ENCODE measurements at places on chromosomes 13 and 19.
A peak's percentile ranks its signal among the peaks of the same experiment; 100 is the strongest.

- DNase-seq = no peak
Measured at GRCh38 chr13:37412241-37412921, 186.2 kb downstream of the POSTN start.

DNA sequence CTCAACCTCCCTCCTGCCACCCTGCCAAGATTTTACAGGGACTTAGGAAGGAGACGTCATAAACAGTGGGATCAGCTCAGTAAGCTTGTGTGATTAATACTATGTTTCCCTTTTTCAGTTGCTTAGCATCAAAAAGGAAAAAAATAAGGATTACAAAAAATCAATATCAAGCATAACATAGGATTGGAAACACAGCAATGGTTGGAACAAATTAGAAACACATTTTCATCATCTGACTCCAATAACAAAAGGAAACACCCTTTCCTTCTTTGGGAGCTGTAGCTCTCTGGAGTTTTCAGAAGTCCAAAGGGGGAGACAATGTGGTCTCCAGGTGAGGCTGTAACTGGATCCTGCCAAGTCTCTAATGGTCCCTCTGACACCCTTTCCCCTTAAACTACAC, 233.4 kb downstream of the B3GLCT start:
- no peak for DNase-seq

- no peak for DNase-seq
Measured at GRCh38 chr13:33018886-33019285, 2.7 kb downstream of the KL start.

DNA sequence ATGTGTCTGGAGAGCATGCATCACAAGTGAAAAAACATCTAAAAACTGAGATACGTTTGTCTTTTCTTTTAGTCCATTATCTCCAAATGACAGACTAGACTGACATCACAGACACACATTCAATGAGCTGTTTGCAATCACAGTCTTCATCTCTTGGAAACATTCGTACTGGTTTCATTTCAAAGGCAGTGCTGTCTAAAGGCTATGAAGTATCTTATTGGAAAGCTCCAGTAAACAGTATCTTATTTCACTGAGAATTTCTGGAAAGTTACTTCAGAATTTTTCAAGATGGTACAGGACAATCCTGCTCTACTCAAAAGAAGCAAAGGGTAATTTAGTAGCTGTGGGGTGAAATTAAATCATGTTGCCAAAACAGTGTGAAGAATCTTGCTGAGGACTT, 53.5 kb upstream of the TNFRSF19 start:
- DNase-seq = no peak

DNA sequence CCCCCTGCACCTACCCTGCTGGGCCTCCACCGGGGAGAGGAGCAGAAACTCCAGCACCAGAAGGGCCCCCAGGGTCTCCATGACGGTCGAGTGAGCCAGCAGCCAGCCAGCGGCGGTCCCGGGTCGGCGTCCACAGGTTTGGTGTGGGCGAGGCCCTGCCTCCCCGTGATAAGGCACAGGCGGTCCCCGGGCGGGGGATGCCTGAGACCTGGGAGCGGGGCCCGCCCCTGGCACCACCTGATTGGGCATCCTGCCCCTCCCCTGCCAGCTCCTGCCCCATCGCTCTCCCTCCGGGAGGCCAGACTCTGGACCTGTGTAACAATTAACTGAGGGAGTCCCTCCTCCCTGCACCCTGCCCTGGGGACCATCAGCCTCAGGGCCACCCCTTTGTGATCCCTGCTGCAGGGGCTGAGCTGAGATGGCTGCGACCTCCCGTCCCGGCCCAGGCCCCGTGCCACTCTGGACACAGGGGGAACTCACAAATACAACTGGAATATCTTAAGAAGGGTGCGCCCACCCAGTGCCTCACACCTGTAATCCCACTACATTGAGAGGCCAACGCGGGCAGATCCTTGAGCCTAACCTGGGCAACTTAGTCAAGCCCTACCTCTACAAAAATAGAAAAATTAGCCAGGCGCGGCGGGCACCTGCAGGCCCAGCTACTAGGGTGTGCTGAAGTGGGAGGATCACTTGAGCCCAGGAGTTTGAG, at the start of gene SMIM24:
TSS of gene SMIM24 (minus strand) at position 143 of the 709 bp plus-strand sequence. CDS start at position 81, 62 bp downstream.
- DNase-seq = no peak

DNA sequence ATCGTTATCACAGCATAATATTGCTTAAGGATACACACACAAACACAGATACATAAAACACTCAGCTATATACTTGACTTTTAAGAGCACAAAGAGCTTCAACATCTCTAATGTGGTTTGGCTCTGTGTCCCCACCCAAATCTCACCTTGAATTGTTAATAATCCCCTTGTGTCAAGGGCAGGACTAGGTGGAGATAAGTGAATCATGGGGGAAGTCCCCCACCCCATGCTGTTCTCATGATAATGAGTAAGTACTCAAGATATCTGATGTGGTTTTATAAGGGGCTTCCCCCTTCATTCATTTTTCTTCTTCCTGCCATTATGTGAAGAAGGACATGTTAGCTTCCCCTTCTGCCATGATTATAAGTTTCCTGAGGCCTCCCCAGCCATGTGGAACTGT, 481.4 kb downstream of the PCDH9 start:
- no peak for DNase-seq

DNA sequence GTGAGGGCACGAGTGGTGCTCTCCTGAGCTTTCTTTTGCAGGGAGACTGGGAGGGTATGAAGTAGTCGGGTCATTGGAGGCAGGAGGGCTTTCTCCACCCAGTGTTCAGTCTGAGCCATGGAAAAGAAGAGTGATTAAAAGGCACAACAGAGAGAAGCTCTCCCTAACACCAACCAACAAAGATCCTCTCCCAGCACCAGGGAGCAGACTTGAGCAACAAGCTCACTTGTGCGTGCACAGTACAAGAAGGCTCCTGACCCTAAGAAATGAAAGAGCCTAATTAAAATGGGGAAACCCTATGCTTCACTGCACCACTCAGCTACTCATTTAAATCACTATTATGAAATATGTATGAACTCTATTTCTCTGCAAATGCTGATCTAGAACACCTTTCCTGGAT, 276.3 kb upstream of the SOX21 start:
- no peak for DNase-seq

- no peak for DNase-seq
Measured at GRCh38 chr13:83865161-83866137, 16.8 kb downstream of the SLITRK1 start.

DNA sequence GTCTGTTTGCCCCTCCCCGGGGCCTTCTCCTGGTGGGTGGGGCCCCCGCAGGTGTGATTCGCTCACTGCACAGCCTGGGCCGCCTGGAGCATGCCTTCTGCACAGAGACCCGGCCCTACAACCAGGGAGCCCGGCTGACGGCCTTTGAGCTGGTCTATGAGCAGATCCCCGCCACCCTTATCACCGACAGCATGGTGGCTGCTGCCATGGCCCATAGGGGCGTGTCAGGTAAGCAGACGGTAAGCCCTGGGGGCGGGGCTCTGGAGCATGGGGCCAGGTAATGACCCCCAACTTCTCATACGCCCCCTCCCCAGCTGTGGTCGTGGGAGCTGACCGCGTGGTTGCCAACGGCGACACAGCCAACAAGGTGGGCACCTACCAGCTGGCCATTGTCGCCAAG, 4.2 kb downstream of the MRI1 start:
- no peak for DNase-seq

DNA sequence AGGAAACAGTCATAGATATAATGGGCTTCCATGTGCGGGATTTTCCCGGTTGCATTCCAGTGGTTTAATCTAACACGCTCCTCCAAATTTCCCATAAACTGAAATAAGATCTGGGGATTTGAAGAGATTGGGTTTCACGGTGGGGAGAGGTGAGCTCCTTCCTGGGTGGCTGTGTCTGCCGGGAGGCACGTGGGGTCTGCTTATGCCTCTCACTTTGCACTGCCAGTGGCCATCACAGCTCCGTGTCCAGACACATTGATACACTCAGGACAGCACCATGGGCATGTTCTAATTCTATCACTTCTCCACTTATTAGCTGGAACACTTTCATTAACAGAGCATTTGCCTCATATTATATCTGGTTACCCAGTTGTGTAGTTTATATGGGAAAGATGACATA, 73.4 kb downstream of the SOX1 start:
- DNase-seq = no peak

DNA sequence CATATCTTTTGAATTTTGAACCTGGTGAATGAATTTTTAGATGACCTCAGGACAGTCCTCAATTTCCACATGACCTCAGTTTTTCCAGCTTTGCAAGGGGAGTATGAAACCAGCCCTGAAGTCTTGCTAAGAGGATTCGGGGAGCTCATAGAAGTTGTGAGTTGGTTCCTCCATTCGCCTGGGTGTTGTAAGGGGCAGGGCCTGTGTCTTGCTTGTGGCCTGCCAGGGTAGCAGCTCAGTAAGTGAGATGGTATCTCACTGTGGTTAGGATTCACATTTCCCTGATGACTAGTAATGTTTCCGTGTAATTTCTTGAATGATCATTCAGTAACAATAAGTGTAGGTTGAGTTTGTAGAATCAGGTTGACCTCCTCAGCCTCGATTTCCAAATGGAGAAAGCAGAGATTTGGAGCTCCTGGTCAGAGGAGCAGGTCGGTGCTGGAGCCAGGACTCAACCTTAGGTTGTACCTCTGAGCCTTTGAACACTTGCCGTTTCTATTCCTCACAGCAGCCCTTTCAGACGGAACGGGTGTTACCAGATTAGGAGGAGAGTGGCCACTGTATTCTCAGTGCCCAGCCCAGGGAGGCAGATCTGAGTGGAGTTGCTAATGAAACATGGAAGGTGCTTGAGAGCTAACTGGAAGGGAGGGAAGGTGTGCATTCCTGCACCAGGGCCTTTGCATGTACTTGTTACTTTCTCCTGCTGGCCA, 14.6 kb downstream of the NACC1 start:
- DNase-seq = no peak

- DNase-seq = no peak
Measured at GRCh38 chr13:73142071-73142470, 83.3 kb downstream of the KLF5 start.

- DNase-seq = no peak
Measured at GRCh38 chr13:109951491-109951890, 165.1 kb upstream of the IRS2 start.

DNA sequence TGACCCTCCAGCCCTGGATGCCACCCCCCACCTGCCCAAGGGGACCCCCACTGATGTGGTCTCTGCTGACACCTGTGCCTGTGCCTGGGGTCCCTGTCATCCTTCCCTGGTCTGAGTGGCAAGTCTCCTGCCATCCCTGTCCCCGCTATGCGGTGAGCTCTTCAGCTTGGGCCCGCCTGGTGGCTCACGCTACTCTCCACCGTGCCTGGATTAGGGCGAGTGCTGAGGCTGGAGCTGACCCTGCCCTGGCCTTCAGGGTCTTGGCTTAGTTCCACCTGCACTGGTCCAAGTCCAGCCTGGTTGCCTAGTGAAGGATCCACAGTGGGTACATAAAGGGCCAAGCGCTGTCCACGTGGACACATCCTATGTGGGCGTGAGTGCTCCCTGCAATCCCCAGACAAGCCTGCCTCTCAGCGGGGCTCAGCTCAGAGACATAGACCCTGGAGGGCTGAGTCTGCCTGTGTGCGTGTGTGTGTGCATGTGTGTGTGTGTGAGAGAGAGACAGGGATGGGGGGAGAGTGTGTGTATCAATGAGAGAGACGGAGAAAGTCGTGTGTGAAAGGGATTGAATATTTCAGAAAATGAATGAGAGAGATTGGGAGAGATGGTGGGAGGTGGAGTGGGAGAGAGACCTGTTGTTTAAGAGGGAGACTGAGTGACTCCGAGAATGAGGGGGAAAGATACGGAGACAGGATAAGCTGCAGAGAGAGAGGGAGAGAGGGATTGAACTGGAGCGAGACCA, 22.1 kb downstream of the WTIP start:
- DNase-seq = no peak

DNA sequence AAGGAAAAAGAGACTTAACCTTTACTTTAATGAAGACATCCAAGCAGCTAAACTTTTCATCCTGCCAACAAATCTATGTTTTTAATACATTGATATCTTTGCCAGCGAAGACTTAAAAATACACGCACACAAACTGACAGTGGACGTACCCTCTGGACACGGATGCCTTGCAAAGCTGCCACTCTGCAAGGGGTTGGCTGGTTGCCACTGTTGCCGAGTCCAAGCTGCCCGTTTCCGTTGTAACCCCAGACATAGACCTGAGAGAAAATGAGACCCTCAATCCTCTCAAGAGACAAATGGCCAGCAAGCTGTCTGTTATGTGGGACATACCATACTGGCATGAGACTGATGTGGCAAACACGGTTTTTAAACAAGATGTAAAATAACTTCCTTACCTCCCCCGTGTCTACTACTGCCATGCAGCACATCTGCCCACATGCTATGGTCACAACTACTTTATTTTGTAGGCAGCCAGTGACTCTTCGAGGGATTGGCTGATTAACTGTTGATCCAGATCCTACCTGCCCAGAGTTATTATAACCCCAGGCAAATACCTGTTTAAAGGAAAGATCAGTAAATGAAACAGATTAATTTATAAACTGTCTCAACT, 21.2 kb downstream of the RCBTB2 start:
- DNase-seq = no peak

- no peak for DNase-seq
Measured at GRCh38 chr13:114164681-114165429, 14.2 kb upstream of the CFAP97D2 start.

GRCh38 chr13:89925107-89925506, 1422.4 kb upstream of the MIR17HG start:
- peak; percentile 1 for DNase-seq

- DNase-seq = peak; percentile 62
Measured at GRCh38 chr19:55178781-55179599, 1.1 kb downstream of the SYT5 start.

GRCh38 chr13:49604570-49604969, 19.2 kb upstream of the RCBTB1 start:
- DNase-seq = no peak
